ENCODE measurements at places on chromosomes 5 and 9. TPM values are rescaled to one million over a fixed set of nuclear protein-coding genes. Genes with fewer than 3 reads are reported as not detected.

DNA sequence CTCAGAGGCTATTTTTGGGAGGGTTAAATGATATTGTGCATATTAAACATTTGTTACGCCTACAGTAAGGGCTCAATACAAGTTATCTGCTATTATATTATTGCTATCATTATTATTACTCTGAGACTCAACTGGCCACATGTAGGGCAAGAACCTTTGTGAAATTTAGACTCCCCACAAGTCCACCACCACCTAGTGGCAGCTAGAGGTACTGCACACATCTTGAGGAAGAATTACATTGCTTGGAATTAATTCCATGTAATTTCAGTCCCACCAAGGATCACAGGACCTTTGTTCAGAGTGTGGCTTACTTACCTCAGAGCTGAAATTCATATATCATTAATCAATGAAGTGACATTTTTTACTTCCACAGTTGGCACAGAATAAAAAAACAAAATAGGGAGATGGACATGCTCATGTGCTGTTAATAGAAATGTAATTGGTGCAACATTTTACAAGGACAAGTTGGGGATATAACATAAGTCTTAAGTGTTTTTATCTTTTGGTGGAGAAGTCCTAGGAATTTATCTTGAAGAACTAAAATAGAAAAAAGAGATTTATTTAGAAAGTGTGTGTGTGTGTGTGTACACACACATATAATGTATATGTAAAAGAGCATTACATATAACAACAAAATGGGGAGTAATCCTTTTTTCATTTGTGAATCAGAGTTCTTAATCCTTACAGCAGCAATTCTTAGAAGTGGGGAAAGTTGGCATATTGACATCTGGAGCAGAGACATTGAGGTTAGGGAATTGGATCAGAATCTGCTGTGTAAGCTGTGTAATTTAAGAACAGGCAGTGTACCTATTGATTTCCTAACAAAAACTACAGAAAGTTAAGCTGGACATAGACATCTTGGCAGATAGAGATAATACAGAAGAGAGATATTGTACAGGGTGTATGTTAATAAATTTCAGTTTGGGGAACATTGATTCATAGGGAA, 11.2 kb downstream of the MSANTD3 start:
- H3K36me3 ChIP-seq: peaks cover 7% of the 10 kb centered on the region
- peak; percentile 84 for DNase-seq
- H3K4me3 ChIP-seq: no peak overlapping the region
- H3K27ac ChIP-seq: no peak overlapping the region
- H3K4me1 ChIP-seq: peaks cover 2% of the 10 kb centered on the region

DNA sequence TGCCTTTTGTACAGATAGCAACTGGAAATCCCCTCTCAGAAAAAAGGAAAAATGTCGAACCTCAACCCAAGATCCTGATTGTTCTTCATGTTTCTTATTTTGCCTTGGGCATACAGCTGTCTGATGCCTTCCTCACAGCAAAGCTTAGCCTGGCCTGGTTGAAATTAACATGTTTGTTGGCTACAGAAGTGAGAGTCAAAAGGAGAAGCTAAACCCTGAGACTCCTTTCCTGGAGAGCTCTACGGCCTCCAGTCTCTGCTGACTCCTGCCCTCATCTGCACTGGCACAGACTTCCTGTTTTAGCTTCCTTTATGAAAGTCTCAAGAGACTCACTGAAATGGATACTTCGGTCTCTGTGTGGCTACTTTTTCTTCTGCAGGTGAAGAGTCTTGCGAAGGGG, 186.7 kb downstream of the PARP8 start:
- DNase-seq: no peak
- H3K4me3 ChIP-seq: no peak overlapping the region
- H3K27me3 ChIP-seq: no peaks in the 10 kb centered on the region
- no peaks in the 10 kb centered on the region for H3K36me3 ChIP-seq
- no peaks in the 10 kb centered on the region for H3K4me1 ChIP-seq

RASEF gene
- total RNA-seq: 1.2 TPM

DNA sequence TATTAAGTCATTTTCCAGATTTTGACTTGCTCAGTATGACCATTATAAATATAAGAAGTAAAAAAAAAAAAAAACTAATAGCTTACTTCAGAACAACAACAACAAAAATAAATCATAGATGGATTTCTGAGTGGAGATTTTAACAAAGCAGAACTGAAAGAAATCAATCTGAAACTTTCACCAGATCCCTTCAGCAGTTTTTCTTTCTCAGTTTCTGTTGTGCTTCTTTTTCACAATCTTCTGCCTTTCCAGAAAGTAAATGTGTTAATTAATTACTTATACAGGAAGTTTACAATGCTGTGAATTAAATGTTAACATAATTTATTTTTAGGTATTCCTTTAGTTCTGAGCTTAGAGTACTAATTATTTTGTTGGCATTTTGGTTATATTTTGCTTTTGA, 73.5 kb downstream of the CHSY3 start:
- no peak overlapping the region for H3K27ac ChIP-seq
- H3K27me3 ChIP-seq: no peaks in the 10 kb centered on the region
- DNase-seq: no peak
- H3K36me3 ChIP-seq: no peaks in the 10 kb centered on the region
- H3K4me1 ChIP-seq: no peaks in the 10 kb centered on the region

SH3RF2 gene
- 1.2 TPM for total RNA-seq

NKD2 gene
- total RNA-seq: under 0.01 TPM

DNA sequence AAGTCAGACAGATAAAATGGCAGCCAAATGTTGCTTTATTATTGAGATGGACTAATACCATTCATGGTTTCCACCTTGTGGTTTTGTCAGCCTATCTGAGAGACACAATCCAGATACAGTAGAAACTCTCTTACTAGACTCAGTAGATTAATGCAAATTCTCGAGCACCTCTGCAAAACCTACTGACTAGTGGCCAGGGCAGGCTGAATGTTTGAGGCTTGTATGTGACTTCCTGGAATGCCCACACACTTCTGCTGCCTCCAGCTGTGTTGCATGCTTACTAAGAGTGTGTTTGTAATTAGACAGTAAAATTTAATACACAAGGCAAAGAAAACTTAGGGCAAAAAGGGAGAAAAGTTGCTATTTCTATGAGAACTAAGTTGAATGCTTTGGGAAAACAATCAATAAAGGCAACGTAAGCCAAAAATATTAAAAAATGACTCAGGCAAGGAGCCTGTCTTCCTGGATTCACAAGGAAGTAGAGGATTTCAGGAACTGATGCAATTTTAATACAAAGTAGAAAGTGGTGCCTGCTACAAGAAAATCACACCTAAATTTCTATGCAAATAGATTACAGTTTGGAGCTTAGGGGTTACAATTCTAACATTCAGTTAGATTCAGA, 30.2 kb upstream of the CCNG1 start:
- DNase-seq: peak; percentile 73
- no peak overlapping the region for H3K27ac ChIP-seq
- no peaks in the 10 kb centered on the region for H3K4me1 ChIP-seq
- no peak overlapping the region for H3K4me3 ChIP-seq
- no peaks in the 10 kb centered on the region for H3K27me3 ChIP-seq

- peaks cover 6% of the 10 kb centered on the region for H3K4me1 ChIP-seq
- H3K27me3 ChIP-seq: no peaks in the 10 kb centered on the region
- peak overlapping the region; percentile 48 for H3K27ac ChIP-seq
- peak overlapping the region; percentile 71 for H3K4me3 ChIP-seq
- DNase-seq: no peak
- H3K36me3 ChIP-seq: no peaks in the 10 kb centered on the region
These were observed 661 bp upstream of the SLC25A51 start for GRCh38 chr9:37904445-37905130.

NDOR1 gene
- total RNA-seq: 2.6 TPM

- H3K36me3 ChIP-seq: peaks cover 6% of the 10 kb centered on the region
- H3K4me3 ChIP-seq: no peak overlapping the region
- H3K27me3 ChIP-seq: no peaks in the 10 kb centered on the region
- peak overlapping the region; percentile 67 for H3K27ac ChIP-seq
- peaks cover 27% of the 10 kb centered on the region for H3K4me1 ChIP-seq
These were observed 80.5 kb downstream of the STK10 start for GRCh38 chr5:172107571-172107970.

DNA sequence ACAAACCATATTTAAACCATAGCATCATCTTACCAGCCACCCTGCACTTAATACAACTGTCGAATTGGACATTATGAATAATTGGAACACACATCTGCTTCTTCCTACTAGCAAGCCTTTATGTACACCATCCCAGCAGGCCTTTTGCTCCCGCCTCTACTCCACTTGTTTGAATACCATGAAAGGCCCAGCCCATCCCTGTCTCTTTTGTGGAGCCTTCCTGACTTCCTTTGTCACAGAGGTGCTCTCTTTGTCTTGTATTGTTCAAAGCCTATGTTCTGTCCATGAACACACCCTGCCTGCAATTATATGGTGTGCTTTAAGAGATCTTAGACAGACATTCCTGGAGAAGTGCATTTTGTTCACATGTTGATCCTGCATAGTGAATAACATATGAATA, 465.7 kb downstream of the DIRAS2 start:
- H3K27ac ChIP-seq: no peak overlapping the region

DNA sequence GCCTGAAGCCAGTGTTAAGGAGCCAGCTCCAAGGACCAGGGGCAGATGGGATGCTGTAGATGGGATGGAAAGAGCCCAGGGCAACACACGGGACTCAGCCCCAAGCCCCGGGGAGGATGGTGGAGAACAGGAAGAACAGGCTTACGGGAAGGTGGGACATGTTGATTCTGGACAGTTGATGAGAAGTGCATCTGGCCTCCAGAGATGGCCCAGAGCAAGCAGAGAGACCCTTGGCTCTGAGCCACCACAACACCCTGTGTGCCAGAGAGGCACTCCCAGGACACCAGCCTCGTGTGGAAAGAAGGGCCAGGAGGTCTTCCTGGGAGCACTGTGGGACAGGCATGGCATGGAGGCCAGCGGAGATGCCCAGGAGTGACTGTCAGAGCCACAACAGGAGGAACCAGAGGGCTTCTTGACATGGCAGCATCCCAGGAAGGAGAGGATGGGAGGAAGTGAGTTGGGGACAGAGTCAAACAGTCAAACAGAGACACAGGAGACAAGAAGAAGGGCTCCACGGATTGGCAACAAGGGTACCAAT, 156.3 kb upstream of the MVB12B start:
- H3K4me3 ChIP-seq: no peak overlapping the region
- DNase-seq: no peak

ROPN1L gene
- 0.17 TPM for total RNA-seq

SKP2 gene
- total RNA-seq: 11.0 TPM

DNA sequence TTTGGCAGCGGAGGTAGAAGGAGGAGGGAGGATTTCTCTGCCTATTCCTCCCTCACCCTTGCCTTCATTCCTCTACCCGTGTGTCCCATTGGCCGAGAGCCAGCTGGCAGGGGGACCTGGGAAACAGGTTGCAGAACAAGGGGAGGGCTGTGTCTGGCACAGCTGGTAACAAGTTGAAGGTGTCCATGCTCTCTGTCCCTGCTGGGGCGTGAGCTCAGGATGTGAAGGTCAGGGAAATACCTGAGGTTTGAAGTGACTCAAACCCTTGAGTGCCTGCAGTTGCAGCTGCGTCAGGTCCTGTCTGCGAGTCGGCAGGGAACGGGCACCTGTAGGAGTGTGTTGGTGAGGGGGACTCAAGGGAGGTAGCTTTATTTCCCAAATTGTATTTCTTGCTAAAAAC, 16.2 kb downstream of the MIGA2 start:
- peaks cover 7% of the 10 kb centered on the region for H3K36me3 ChIP-seq
- no peaks in the 10 kb centered on the region for H3K4me1 ChIP-seq
- H3K27ac ChIP-seq: no peak overlapping the region

DNA sequence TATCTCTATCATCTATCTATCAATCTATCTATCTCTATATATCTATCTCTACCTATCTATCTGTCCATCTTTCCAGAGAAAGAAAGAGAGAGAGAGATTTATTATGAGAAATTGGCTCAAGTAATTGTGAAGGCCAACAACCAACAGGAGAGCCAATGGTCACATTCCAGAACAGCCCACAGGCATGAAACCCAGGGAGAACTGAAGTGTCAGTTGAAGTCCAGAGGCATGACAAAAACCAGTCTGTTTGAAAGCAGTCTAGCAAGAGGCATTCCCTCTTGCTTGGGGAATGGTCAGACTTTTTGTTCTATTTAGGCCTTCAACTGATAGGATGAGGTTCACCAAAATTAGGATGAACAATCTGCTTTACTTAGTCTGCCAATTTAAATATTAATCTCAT, 87.6 kb upstream of the PLCXD3 start:
- H3K27me3 ChIP-seq: no peaks in the 10 kb centered on the region
- no peaks in the 10 kb centered on the region for H3K36me3 ChIP-seq
- no peak overlapping the region for H3K4me3 ChIP-seq
- no peak for DNase-seq

DNA sequence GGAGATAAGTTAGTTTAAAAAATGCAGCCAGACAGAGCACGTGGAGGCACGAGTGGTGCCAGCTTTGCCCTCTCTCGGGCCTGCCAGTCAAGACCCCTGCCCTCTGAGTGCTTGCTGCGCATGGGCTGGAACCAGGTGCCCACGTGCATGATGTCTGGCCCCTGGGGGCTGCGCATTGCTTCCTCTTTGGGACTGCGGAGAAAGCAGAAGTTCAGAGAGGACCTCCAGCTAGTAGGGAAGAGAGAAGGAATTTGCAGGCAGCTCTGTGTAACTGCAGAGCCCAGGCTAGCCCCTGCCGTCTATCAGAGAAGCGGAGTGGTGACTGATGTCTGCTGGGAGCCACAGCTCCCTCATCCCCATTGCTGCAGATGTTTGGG, 9.7 kb upstream of the RNU6ATAC start:
- no peak for DNase-seq
- H3K4me1 ChIP-seq: peaks cover 11% of the 10 kb centered on the region
- H3K36me3 ChIP-seq: no peaks in the 10 kb centered on the region
- peaks cover 8% of the 10 kb centered on the region for H3K27me3 ChIP-seq

- DNase-seq: peak; percentile 100
- no peak overlapping the region for H3K4me3 ChIP-seq
- H3K4me1 ChIP-seq: peaks cover 6% of the 10 kb centered on the region
- H3K36me3 ChIP-seq: no peaks in the 10 kb centered on the region
- H3K27ac ChIP-seq: peak overlapping the region; percentile 76
- no peaks in the 10 kb centered on the region for H3K27me3 ChIP-seq
These were observed 134.1 kb upstream of the IFNE start for GRCh38 chr9:21616082-21616778.

GRCh38 chr5:43352131-43352530, 38.9 kb upstream of the HMGCS1 start:
- no peak for DNase-seq
- H3K4me3 ChIP-seq: no peak overlapping the region
- no peaks in the 10 kb centered on the region for H3K36me3 ChIP-seq
- peaks cover 6% of the 10 kb centered on the region for H3K27me3 ChIP-seq
- no peaks in the 10 kb centered on the region for H3K4me1 ChIP-seq

- no peak overlapping the region for H3K4me3 ChIP-seq
- peaks cover 40% of the 10 kb centered on the region for H3K4me1 ChIP-seq
- no peak for DNase-seq
- peaks cover 12% of the 10 kb centered on the region for H3K36me3 ChIP-seq
- no peaks in the 10 kb centered on the region for H3K27me3 ChIP-seq
These were observed 57.6 kb downstream of the IPPK start for GRCh38 chr9:92612292-92612691.

DNA sequence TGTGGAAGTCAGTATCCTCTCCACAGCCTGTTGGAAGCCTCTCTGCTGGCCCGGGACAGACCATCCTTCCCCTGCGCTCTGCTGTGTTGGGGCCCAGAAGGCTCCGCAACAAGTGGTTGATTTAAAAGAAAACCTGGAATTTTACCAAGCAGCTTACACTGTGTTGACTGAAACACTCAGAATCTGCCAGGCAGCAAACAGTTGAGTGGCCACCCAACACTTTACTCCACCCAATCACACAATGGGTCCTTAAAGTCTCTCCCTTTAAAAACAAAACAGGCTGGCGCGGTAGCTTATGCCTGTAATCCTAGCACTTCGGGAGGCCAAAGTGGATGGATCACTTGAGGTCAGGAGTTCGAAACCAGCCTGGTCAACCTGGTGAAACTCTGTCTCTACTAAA, 28.0 kb upstream of the DMRT3 start:
- H3K4me3 ChIP-seq: no peak overlapping the region
- DNase-seq: no peak
- no peaks in the 10 kb centered on the region for H3K36me3 ChIP-seq
- no peaks in the 10 kb centered on the region for H3K27me3 ChIP-seq

PRR7 gene
- total RNA-seq: 2.1 TPM

All from fibroblast of lung (primary cell).